ENCODE measurements at places on chromosomes 3 and 15.

DNA sequence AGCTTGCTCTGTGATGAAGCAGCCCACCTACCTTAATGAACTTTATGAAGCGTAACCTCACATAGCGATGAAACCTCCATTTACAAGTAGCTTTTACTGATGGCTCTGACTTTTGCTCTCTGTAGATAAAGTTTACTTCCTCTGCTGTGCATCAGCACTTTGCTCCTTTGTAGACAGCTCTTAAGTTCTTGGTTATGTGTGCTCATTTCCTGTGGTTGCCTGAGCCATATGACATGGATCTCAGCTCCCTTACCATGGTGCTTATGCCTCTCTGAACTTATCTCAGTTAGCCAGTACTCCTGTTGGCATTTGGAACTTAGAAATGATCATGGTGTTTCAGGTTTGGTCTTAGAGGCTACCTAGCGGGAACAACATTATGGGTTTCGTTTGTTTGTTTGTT, 7.8 kb downstream of the MFSD1 start:
- H3K4me3 ChIP-seq: no peak overlapping the region
- no peak for DNase-seq
- no peaks in the 10 kb centered on the region for H3K27me3 ChIP-seq
- H3K36me3 ChIP-seq: peaks cover 62% of the 10 kb centered on the region

GRCh38 chr15:44570361-44570760, 33.4 kb downstream of the EIF3J start:
- H3K27me3 ChIP-seq: no peaks in the 10 kb centered on the region
- no peak overlapping the region for H3K4me3 ChIP-seq
- no peak overlapping the region for H3K27ac ChIP-seq
- H3K36me3 ChIP-seq: peaks cover 46% of the 10 kb centered on the region
- DNase-seq: no peak
- peaks cover 6% of the 10 kb centered on the region for H3K4me1 ChIP-seq

GRCh38 chr15:50819344-50819743, 53.8 kb upstream of the SPPL2A start:
- no peak for DNase-seq
- no peak overlapping the region for H3K27ac ChIP-seq
- H3K27me3 ChIP-seq: no peaks in the 10 kb centered on the region

DNA sequence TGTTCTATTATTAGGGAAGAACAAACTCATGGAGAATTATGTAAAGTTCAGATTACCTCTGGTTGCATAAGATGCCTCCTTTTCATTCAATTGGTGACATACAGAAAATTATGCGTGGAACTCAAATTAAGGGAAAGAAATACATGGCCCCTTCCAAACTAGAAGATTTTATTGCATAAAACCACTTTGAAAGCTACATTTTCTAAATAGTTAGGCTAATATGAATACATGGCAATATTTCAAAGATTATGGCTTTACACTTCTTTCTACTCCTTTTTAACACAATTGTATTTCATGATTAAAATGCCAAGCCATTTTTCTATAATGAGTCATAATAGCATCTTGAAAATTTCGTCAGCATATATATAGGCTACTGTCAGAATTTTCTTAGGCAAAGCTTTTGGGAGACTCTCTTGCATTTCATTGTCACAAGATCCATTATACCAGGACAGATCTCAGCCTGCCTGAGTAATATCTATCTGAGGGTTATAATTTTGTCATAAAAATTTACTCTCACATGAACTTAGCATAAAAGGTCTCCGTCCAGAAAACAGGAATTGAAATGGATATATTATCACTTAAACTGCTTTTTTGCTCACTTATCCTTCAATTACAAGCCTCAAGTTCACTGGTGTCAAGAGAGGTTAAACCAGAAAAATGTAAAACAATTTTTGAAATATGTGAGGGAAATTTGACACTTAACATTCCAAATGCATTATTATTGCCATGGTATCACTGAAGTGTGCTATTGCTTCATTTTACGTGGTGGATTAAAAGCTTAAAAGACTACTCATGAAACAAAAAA, 37.1 kb downstream of the CPA3 start:
- H3K4me1 ChIP-seq: no peaks in the 10 kb centered on the region
- H3K27ac ChIP-seq: no peak overlapping the region
- no peak overlapping the region for H3K4me3 ChIP-seq
- peaks cover 42% of the 10 kb centered on the region for H3K27me3 ChIP-seq
- H3K36me3 ChIP-seq: no peaks in the 10 kb centered on the region
- DNase-seq: no peak

DNA sequence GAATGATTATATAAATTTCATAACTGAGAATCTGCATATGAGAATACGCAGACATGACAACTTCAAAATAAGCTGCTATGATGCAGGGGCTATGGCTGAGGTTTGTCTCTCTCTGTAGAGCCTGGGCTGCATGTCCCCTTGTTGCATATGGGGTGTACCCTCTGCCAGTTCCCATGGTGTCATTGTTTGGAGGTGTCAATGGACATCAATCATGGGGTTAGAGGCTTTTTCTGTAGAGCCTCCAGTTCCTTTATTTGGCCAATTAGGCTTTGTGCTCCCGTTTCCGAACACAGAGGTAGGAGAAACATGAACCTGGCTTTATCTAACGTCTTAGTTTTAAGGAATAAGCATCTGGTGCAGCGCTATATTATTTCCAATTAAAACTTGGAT, 77.3 kb upstream of the RARB start:
- H3K27ac ChIP-seq: no peak overlapping the region
- H3K4me1 ChIP-seq: no peaks in the 10 kb centered on the region
- no peak for DNase-seq
- H3K36me3 ChIP-seq: no peaks in the 10 kb centered on the region
- no peaks in the 10 kb centered on the region for H3K27me3 ChIP-seq

DNA sequence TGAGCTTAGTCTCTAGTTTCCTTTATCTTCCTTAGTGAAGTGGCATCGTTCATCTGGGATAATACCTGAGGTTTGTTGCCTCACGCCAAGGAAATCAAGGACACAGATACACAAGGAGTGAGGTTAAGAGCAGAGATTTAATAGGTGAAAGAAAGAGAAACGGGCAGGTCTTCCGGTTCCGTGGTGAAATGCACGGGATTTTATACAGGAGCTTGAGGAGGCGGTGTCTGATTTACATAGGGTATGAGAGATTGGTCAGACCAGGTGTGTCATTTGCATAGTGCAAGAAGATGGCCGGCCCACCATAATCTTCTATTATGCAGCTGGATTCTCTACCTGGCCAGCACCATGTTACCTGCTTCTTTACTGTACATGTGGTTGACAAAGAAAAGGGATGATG, 17.2 kb downstream of the ARRDC4 start:
- H3K4me1 ChIP-seq: no peaks in the 10 kb centered on the region
- no peaks in the 10 kb centered on the region for H3K27me3 ChIP-seq
- H3K27ac ChIP-seq: no peak overlapping the region
- DNase-seq: no peak
- no peak overlapping the region for H3K4me3 ChIP-seq
- H3K36me3 ChIP-seq: no peaks in the 10 kb centered on the region

DNA sequence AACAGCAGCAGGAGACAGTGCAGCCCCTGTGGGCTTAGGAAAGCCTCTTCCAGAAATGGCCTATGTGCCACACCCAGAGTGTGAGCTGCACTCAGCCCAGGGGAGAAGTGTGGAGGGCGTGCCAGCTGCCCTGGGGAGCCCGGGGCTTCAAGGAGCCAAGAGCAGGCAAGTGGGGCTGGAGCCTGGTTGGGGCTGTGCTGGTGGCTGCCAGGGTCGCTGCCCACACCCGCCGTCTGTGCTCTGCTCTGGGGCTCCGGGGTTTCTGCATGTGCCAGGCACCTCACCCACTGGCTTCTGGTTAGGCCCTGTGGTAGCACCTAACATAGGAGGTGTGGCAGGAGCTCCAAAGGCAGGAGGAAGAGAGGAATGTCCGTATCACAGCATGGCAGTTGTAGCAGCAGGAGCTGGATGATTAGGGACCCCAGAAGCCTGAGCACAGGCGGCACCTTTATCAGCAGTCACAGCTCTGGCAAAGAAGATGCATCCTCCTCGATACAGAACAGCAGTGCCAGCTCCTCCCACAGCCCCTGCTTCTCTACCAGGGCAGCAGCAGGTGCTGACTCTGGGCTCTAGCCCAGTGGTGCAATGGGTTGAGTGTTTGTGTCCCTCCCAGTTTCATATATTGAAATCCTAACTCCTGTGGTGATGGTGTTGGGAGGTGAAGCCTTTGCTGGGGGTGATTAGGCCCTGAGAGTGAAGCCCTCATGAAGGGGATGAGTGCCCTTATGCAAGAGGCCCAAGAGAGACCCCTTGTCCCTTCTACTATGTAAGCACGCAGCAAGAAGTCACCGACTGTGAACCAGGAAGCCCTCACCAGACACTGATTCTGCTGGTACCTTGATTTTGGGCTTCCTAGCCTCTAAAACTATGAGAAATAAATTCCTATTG, 70.0 kb upstream of the KLF13 start:
- peaks cover 3% of the 10 kb centered on the region for H3K36me3 ChIP-seq
- H3K4me3 ChIP-seq: no peak overlapping the region
- peaks cover 43% of the 10 kb centered on the region for H3K4me1 ChIP-seq
- DNase-seq: no peak
- H3K27ac ChIP-seq: no peak overlapping the region
- H3K27me3 ChIP-seq: no peaks in the 10 kb centered on the region

DNA sequence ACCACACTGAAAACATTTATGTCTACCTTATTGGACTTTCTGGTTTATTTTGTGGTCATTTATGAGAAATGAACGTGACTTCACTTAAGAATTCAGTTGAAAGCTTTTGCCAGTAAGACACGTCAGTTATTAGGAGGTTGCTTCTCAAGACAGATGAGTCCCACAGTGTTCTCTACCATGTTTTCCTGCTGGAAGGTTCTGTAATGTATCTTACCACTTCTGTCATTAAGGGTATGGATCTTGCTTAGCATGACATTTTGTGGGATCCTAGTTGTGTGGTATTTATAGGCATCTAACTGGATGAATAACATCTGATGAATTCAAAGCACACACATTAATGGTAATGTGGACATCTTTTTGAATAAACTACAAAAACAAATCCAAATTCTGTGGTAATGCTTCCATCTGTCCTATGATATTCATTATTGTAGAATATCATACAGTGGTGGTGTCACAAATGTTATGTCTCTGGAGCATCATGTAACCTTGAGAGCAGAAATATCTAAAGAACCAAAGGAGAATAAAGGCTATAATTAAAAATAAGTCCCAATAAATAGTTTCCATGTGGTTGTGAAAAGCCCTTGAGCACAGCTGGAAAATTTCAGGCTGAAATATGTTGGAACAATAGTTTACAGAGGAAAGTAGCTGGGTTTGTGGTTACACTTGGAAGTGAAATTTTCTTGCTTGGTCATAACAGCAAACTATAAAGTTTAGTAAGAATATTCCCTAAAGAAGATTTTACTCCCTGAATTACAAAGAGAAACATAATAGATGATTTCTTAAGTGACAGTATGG, 61.5 kb downstream of the C3orf38 start:
- no peak overlapping the region for H3K27ac ChIP-seq
- no peak for DNase-seq
- H3K27me3 ChIP-seq: no peaks in the 10 kb centered on the region
- no peak overlapping the region for H3K4me3 ChIP-seq
- H3K36me3 ChIP-seq: no peaks in the 10 kb centered on the region
- H3K4me1 ChIP-seq: no peaks in the 10 kb centered on the region

DNA sequence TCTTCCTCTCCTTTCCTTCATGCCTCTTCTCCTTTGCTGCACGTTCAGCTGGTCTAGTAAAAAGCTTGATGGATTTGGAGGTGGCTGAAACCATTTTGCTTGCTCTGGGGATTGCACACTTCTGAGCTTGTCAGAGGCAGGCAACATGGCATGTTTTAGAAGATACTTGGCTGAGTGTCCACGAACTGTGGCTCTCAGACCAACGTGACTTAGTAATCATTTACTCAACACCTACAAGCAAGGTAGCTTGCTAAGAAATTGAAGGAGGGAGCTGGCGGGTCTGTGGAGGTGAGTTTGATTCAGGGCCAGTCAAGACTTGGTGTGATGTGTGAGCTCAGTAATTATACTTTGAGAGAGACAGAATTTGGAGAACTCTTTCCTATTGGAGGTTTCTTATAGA, 196.0 kb downstream of the LPP start:
- no peaks in the 10 kb centered on the region for H3K36me3 ChIP-seq
- H3K4me1 ChIP-seq: peaks cover 31% of the 10 kb centered on the region
- no peaks in the 10 kb centered on the region for H3K27me3 ChIP-seq

- peaks cover 52% of the 10 kb centered on the region for H3K27me3 ChIP-seq
- no peak for DNase-seq
- H3K4me1 ChIP-seq: peaks cover 7% of the 10 kb centered on the region
These were observed 1.9 kb upstream of the NLGN1 start for GRCh38 chr3:173395412-173396181.

DNA sequence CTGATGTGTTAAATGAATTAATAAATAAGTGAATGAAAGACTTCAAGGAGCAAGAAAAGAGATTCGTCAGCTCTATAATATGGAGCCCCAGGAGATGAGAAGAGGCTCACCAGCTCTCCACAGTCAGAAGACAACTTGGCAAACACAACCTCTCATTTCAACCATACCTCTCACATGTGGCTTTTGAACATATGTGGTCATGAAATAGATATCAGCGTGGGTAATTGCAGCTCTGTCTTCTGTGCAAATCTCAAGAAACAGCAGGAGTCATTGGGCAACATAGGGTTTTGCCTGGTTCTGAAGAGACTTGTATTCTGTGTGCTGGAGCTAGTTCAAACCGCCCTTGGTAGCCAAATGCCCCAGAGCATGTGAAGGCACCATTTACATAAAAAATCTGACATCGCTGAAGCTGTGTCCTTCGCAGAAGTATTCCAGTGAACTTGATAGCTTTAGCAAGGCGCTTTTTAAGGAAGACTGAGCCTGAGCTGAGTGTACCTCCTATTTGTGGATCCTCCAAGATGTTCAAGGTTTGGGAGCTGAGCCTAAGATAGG, 8.4 kb downstream of the CX3CR1 start:
- no peaks in the 10 kb centered on the region for H3K27me3 ChIP-seq
- peaks cover 83% of the 10 kb centered on the region for H3K4me1 ChIP-seq
- peaks cover 48% of the 10 kb centered on the region for H3K36me3 ChIP-seq
- DNase-seq: no peak
- H3K27ac ChIP-seq: peak overlapping the region; percentile 83
- peak overlapping the region; percentile 65 for H3K4me3 ChIP-seq

GRCh38 chr3:63508305-63508704, 144.2 kb upstream of the SNTN start:
- no peak overlapping the region for H3K27ac ChIP-seq
- no peaks in the 10 kb centered on the region for H3K36me3 ChIP-seq
- no peaks in the 10 kb centered on the region for H3K27me3 ChIP-seq
- no peak for DNase-seq

GRCh38 chr15:60382773-60383674, 14.8 kb downstream of the ANXA2 start:
- DNase-seq: no peak
- peaks cover 37% of the 10 kb centered on the region for H3K4me1 ChIP-seq
- peak overlapping the region; percentile 52 for H3K27ac ChIP-seq
- H3K27me3 ChIP-seq: no peaks in the 10 kb centered on the region

DNA sequence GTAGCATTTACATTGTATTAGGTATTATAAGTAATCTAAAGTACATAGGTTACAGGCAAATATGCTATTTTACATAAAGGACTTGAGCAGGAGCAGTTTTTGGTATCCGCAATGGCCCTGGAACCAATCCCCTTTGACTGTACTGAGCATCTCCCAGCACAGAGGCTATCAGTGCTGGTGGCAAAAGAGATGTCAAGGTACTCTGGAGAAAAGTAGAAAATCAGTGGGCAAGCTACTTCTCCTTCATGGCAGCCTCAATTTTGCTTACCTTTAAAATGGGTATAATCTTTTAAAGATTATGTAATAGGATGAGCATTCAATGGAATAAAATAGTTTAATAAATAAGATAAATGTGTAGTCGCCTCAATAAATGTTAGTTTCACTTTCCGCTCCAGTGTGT, 56.7 kb upstream of the LMCD1 start:
- DNase-seq: no peak
- H3K27me3 ChIP-seq: peaks cover 10% of the 10 kb centered on the region
- H3K36me3 ChIP-seq: no peaks in the 10 kb centered on the region
- H3K4me1 ChIP-seq: no peaks in the 10 kb centered on the region
- H3K4me3 ChIP-seq: no peak overlapping the region
- no peak overlapping the region for H3K27ac ChIP-seq
